ENCODE measurements at places on chromosomes 6 and 20. TPM values are rescaled to one million over a fixed set of nuclear protein-coding genes. Genes with fewer than 3 reads are reported as not detected.

Gene MAFB
- 4.5 TPM for total RNA-seq

Gene PLN
- total RNA-seq, result not detected

Gene OPRL1
- not detected for total RNA-seq

Gene KHDC1
- total RNA-seq, result 2.1 TPM

Gene FNDC1
- total RNA-seq, result 0.32 TPM

Data from cardiac atrium fibroblast (primary cell).